ENCODE measurements at places on chromosomes 3 and 15.

- no peak for DNase-seq
These were observed 190.4 kb downstream of the MEGF11 start for GRCh38 chr15:66063147-66063546.

GRCh38 chr15:85099195-85099803 is 117.6 kb downstream of the PDE8A start:
- DNase-seq = no peak

DNA sequence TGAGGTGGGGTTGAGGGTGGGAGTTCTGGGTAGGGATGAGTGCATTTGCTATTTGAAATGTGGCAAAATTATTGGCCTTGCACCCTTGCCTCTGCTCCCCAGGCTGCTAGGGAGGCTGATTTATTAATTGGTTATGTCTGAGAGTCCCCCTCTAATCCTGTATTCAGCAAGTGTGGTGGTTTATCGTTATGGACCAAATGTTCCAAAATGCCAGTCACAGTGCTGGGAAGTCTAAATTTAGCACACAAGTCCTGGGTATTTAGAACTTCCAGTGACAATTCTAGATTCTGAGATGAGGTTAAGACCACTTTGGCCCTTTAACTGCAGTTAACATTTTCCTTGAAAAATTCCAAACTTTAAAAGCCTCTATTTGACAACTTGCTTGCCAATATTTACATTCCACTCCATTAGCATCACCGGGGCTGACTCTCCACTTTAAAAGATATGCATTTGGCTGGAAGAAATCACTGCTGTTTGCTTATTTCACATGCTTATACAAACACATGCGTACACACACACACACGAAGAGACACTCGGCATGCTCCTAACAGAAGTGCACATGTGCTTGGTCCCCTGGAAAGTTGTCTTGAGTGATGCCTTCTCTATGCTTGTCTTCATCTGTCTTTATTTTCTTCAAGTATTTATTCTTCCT is 247.7 kb downstream of the IL20RB start:
- DNase-seq = no peak

DNA sequence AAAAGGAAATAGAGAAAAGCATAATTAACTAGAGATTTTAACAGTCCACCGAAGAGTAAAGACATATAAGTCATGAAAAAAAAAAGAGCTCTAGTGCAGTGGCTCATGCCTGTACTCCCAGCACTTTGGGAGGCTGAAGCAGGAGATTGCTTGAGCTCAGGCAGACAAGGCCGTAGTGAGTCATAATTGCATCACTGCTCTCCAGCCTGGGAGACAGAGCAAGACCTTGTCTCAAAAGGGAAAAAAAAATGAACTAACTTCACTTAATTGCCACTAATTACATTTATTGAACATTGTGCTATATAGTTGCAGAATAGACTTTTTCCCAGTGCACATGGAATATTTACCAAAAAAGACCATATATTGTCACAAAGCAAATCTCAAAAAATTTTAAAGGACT is 221.8 kb downstream of the CBLB start:
- no peak for DNase-seq

- DNase-seq = no peak
These were observed 208.1 kb downstream of the RBMS3 start for GRCh38 chr3:29488922-29489321.

GRCh38 chr15:69342460-69343076 is 43.9 kb downstream of the PAQR5 start:
- no peak for DNase-seq

DNA sequence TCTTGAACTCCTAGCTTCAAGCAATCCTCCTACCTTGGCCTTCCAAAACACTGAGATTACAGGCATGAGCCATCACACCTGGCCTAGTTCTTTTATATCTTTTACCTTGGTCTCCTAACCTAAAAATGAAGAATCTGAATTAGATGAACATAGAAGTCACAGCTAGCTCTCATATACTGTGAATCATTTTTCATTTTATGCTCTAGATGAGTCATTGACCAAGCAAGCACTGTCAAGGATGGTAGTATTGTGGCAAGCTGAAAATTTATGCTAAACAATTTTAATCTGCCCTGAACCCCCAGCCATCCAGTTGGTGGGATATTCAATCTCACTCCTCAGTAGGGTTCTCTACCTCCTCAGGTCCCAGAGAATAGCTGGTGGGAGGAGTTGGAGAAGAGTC is 48.3 kb upstream of the DNAJC13 start:
- no peak for DNase-seq

- DNase-seq = no peak
These were observed 13.3 kb upstream of the CHRNB4 start for GRCh38 chr15:78654272-78654671.

GRCh38 chr3:39189150-39189958 is 3.0 kb downstream of the XIRP1 start:
- peak; percentile 36 for DNase-seq

DNA sequence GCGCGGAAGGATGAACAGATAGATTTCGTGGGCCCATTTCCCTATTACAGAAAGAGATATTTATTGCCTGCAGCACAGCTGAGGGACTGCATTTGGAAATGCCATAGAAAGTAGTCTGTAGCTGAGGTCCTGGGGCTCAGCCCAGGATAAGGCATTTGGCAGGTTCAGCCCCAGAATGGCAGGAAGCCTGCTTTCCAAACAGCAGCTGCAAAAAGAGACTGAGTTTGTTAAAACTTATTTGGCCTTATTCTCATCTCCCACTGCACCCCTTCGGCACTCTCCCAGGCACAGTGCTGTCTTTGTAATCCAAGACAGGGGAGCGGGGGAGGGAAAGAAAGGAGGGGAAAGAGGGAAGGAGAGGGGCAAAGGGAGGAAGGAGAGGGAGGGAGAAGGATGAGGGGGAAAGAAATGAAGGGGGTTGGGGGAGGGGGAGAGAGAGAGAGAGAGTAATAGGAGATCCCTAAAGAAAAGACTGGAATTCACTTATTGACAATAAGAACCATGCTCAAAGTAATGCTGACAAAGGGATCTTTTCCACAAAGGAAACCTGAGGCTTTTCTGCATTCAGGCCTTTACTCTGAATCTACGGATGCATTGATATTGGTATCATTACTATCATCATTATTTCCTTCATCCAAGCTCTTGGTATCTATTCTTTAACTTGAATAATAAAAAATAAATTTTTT is 94.0 kb upstream of the LRRN1 start:
- no peak for DNase-seq

DNA sequence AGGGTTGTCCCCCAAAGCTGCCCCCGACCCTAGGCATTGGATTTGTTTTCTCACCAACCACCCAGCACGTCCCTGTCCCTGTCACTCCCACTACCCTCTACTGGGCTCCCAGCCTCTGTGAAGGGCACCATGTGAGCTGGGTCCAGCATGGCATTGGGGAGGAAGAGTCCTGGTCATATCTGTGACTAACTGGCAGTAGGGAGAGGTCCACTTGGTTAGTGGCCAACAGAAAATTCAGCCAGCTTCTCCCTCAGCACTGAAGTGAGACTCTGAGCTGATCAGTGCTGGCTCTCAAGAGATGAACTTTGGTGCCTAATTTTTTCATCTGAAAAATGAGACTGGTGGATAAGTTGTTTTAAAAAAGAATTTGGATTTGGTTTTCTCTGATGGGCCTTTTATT is 11.3 kb upstream of the KIF23 start:
- DNase-seq = no peak

DNA sequence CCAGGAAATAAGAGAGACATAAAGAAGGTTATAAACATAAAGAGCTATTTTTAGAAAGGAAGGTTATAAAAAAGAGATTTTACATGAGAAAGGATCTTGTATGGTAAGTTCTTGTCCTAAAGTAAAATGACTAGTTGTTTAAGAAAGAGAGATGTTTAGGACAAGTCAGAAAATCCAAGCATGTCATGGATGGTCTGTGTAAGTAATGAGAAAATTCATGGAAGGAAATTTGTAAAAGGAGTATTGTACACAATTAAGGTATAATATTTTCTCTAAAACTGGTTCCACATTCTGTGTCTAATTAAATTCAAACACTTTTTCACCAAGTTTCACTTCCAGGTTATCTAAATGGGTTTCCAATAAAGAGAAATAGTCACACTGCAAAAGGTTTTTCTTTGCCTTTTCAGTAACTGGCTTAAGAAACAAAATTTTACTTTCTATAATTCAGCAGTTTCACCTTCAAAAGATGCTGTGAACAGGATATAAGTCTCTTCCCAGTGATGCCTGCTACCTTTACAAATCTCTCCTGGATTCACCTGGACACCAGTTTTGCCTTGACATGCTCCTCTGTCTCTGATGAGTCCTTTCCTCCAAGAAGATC is 455.7 kb downstream of the ZIC1 start:
- no peak for DNase-seq

- no peak for DNase-seq
These were observed 1.1 kb downstream of the CHCHD4 start for GRCh38 chr3:14123308-14124222.

DNA sequence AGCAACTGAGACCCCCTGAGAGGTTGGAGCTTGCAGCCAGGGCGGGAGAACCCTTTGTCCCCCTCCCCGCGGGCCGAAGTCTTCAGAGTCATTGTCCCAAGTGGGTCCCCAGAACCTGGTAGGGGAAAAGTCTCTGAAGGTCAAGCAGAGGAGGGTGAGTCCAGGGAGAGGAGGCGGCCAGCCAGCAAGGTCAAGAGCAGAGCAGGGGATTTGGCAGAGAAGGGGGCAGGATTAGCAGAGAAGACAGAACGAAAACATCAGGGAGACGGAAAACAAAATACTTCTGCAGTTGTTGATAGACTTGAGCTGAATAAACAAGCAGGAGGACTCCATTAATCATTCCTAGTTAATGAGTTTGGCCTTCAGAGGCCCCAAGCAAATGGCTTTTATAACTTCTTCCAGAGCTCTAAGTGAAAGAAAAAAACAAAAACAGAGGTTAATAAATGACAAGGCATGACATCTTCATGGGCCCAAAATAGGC is 66.7 kb downstream of the GRIP2 start:
- no peak for DNase-seq

GRCh38 chr3:64360280-64360679 is 135.0 kb upstream of the PRICKLE2 start:
- no peak for DNase-seq
